Gastroesophageal sphincter (tissue), 4 donors: ENCODE measurements at places on chromosomes 2 and 18. TPM values are rescaled to one million over a fixed set of nuclear protein-coding genes. Genes with fewer than 3 reads are reported as not detected.
A peak's percentile ranks its signal among the peaks of the same experiment; 100 is the strongest.

DNA sequence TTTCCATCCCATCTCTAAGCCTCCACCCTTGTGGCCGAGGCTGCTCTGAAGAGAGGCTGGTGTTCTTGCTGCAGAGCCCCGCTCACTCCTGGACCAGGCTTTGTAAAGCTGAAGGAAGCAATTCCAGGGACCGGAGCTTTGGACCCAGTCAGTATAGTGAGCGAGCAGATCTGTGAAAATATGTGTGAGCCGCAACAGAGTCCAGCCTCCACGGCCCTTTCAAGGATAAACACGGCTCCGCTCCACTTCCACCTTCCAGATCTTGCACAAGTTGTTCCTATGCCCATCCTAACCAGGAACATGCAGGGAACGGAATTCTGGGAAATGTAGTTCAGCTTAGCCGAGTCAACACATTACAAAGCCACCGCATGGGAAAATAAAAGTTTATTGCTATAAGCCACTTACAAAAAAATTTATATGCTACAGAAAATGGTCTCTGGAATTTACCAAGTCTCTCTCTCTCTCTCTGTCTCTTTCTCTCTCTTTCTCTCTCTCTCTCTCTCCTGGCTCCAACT lies 151.7 kb upstream of the ZNF521 start:
- ATAC-seq = peak; percentile 94

DNA sequence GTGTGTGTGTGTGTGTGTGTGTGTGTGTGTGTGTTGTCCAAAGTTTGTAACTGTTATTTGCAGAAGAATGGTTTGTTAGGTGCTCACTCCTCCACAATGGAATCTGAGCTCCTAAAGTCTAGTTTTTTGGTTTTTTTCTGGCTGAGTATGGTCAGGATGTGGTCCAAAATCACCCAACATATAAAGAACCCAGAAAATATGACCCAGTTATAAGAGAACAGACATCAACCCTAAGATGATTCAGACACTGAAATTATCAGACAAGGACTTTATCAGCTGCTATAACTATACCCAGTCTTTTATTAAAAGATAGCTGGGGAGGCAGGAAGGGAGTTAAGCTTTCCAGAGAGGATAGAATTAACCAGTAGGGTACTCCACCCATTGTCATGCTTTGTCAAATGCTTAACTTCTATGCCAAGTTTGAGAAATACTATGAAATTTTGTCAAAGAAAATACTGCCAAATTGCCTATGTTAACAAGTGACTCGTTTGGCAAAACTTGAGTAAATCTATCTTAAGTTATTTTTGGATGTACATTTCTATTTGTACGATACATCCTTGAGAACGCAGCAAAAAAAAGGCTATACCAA lies 57.5 kb downstream of the TANK start:
- ATAC-seq = no peak

DNA sequence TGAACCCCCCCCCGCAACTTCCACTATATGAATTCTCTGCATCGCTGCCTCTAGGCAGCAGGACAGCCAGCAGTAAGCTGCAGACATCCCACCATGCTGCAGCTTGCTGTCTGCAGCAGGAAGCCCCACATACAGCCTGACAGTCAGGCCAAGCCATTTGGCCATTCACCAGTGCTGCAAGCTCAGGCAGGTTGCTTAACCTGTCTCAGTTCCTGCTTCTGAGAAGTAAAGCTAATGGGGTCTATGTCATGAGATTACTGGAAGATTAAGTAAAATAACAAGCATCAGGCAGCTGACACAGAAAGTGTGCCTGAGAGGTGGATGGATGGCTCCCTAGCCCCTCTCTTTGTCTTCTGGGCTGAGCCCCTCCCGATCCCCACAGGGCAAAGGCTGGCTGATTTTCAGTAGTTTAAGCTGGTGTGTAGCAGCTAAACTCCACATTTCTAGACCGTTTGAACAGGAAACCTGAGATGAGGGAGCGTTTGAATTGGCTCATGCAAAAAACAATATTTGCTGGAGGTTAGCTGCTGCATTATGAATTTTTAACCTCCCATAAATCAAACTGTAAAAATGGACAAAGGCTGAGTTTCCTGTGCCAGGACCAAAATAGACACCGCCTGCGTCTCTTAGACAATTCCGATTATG lies 193.8 kb upstream of the ARL4C start:
- no peak for ATAC-seq

DNA sequence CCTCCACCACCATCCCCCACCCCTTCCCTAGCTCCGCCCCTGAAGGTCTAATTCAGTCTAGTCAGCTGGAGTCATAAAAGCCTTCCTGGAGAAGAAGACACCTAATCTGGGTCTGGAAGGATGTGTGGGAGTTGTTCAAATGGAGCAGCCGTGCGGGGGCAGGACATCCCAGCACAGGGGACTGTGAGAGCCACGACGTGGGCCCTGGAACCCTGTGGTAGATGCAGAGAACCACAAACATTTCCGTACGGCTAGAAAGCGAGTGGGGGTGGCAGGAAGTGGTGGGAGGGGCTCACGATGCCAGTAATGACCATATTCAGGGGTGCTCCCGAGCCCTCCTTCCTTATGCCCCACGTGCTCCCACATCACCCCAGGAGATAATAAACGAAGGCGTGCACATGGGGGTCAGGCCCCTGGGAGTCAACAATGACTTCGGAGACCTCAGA lies 20.9 kb upstream of the COL6A3 start:
- no peak for ATAC-seq

DNA sequence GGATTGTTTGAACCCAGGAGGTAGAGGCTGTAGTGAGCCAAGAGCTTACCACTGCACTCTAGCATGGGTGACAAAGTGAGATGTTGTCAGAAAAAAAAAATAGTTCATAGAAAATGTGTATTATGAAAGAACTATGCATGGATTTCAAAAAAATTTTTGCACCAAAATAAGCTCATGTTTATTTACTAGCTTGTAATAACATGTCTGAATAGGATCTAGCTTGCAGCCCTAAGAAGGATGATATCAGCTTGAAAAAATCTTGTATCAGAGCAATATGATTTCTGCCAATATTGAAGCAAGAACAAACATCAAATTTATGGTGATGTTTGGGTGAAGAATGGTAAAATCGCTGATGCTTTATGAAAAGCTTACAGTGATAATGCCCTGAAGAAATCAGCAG lies 97.0 kb upstream of the RFX8 start:
- no peak for ATAC-seq

DNA sequence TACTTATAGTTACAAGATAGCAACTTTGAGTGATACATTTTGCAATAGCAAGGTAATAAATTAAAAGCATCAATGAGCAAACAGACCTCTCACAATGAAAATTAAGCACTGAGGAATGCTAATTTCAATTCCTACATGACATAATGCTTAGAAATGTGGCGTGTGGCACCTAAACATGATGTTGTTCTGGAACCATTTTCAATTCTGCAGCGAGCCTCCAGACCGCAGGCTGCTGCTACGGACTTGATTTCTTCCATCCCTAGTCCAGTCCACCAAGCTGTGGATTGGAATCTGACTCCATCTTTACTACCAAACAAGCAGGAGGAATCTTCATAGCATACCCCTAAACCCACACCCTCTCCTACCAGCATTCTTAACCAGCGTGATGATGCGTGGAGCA lies 58.7 kb upstream of the ZNF397 start:
- ATAC-seq = no peak

DNA sequence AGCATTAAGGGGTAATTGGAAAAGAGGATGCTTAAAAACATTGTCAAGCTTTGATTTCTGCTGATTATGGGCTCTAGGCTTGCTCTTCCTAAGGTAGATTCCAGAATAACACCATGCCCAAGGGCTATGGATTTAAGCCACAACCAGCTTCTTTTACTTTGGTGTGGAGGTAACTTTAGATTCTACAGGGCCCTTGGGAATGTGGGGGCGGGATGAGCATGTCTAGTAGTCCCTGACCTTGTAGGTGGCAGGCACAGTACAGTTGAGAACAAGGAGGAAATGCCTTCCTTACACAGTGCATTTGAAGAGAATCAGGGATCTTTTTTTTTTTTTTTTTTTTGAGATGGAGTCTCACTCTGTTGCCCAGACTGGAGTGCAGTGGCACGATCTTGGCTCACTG lies 364.2 kb downstream of the NYAP2 start:
- no peak for ATAC-seq

DNA sequence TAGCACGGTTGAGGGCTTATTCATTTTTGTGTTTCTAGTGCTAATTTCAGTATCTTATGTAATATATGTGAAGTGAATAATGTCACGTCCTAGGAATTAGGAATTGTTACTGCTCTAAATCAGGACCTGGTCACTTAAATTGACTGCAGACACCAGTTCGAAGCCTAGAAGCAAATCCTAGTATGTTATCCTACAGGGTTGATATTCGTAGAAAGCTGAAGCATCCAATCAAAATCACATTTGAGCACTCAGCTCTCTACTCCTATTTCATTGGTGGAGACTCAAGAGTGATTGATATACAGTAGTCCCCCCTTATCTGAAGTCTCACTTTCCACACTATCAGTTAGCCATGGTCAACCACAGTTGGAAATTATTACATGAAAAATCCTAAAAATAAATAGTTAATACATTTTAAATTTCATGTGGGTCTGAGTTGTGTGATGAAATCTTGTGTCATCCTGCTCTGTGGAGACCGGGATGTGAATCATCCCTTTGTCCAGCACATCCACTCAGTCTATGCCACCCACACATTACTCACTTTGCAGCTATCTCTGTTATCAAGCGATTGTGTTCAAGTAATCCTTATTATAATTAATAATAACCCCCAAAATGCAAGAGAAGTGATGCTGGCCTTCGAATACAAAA lies 35.2 kb upstream of the SCN9A start:
- no peak for ATAC-seq

DNA sequence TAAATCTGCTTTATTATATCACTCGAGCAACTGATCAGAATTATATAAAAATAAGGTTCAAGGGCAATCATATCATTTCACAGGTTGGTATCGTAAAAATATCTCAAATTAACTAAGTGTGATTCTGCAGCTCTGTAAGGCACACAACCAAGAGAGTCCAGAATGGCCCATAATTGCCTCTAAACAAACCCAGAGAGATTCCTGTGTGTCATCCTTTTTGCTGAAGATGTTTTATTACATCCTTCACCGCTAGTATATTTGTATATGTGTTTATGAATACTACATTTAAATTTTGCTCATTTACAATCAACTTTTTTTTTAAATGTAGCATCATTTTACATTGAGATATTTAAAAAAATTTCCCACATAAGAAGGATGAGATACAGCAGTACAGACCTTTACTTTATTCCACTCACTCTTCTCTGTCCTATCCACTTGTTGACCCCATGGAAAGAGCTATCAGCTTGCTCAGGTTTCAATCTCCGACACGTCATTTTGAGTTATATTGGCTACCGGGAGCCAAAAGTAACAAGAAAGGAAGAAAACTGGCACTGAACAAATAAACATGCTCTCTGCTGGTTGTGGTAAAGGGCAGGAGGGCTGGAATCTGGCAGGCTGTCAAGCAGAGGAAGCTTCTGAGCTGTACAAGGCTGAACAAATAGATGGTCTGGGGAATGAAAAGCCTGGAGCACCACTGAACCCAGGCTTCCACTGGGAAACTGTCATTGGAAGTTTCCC lies 23.1 kb downstream of the PLA2R1 start:
- no peak for ATAC-seq

DNA sequence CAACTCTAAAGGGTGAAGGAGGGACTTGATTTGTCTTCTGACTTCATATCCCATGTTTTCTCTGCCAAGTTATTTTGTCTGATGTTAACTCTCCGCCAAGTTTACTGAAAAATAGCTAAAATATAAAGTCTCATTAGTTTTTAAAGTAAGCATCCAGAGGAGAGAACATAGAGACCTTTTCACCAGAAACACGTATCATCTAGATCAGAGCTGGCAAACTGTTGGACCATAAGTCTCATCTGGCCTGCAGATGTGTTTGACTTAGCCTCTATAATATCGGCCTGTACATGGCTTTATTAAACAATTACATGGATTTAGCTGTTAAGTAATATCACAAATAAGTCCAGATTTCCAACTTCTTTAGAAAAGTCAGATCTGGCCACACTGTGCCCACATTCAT lies 182.6 kb downstream of the PLCL1 start:
- no peak for ATAC-seq

- ATAC-seq = no peak
Observed at GRCh38 chr18:35933982-35934381, 38.5 kb upstream of the RMP24 start.

DNA sequence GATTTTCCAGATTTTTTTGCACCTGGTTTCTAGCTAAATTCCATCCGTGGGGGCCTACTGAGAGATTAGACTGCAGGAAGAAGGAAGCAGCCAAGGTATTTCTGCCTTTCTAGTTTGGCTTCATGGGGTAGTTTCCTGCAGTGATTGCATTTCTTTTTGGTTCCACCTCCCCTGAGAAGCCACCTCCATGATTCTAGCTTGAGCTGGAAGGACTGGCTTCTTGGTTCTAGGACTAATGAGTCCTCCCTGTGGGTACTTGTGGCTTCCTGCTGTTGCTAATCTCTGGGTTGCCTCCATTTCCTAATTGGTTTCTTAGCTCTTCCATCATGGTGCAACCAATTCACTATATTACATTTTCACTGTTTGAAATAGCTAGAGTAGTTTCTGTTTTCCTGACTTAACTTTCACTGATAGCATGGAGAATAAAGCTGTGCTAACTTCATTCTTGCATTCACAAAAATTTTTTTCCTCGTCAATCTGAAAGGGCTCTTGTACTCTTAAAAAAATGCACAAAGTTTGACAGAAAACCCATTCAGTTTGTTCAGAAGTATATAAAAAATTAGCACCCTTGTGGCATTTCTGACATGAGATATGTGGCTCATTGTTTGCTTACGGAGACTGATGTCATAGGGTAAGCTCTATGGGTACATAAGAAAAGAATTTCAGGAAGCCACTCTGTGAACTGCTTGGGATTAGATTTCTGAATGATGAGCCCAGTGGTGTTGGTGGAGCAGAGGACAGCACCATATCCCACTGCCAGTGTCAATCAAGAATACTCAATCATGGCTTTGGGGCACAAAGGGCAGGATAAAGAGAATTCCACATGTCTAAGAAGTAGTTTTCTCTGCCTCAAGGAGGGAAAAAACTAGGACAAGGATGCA lies 242.8 kb upstream of the RBMS1 start:
- ATAC-seq = no peak

GRCh38 chr2:121134728-121135127 lies 150.3 kb downstream of the TFCP2L1 start:
- ATAC-seq = no peak

GRCh38 chr2:174438146-174438886 lies 42.8 kb downstream of the SCRN3 start:
- ATAC-seq = peak; percentile 41

- no peak for ATAC-seq
Observed at GRCh38 chr2:142602418-142602989, 275.0 kb upstream of the KYNU start.

DNA sequence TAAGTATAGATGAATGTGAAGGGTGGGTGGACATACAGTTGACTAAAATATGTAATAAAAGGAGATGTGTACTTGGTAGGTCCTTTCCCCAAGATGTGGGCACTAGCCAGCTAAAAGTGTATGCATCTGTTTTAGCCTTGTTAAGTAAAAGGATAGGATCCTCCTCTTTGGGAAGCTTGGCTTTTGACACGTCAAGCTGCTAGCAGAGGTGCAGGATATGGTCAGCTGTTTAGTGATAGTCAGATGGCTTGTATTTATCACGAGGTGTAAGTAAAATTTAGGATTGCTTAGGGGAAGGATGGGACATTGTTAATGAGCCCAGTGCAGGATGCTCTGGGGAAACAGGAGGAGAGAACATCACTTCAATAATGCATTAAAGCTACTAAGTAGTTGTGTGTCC lies 1.5 kb downstream of the MFSD6 start:
- no peak for ATAC-seq

- ATAC-seq = no peak
Observed at GRCh38 chr18:22483407-22483806, 65.7 kb upstream of the CTAGE1 start.

Gene ACMSD
- not detected for total RNA-seq

Gene SLC23A3
- total RNA-seq = 0.23 TPM

Gene UNC80
- total RNA-seq = 0.07 TPM

Gene LPIN2
- total RNA-seq = 34.3 TPM

Gene CXCR1
- total RNA-seq = not detected

Gene UGT1A4
- total RNA-seq = 0.13 TPM
